Peyer's patch (tissue), 4 donors: ENCODE measurements at places on chromosomes 3 and 15.

DNA sequence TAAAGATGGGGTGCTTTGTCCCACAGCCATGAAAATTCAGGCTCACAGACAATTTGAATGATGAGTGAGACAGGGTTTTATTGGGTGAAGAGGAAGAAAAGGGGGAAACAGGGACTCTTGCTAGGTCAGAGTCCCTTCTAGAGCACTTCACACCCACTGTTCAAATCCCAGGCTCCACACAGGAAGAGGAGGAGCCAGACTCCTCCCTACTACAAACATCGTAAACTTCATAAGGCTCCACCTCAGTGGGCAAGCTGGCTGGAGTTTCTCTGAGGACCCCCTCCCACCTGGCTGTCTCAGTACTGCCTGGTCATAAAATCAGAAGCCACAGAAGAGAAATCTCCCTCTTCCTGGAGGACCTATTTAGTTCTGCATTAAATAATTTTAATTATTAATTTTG lies 80.3 kb upstream of the KCNMB2 start:
- no peak for DNase-seq

- no peak for DNase-seq
These were observed 75.2 kb downstream of the CHSY1 start for GRCh38 chr15:101176625-101177024.

GRCh38 chr3:123008840-123009239 lies 18.7 kb downstream of the SEMA5B start:
- no peak for DNase-seq

DNA sequence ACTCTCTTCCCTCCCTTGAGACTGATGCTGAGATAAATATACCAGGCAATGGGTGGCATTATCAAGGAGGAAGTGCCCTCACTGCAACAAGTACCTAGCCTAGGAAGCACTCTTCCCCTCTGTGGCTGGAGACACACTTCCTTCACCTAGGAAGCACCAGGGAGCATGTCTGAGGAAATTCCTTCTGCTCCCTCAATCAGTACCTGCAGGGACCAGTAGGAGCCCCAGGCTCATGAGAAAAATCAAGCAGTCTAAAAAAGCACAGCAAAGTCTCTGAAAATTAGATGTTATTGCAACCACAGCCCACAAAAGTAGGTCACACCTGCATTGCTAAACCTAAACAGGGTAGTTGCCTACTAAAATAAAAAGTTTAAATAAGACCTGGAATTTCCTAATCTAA lies 78.2 kb upstream of the TRPM1 start:
- DNase-seq = no peak

- DNase-seq = no peak
These were observed 4.2 kb upstream of the OGG1 start for GRCh38 chr3:9745521-9745920.

GRCh38 chr15:85614059-85614458 lies 180.7 kb downstream of the KLHL25 start:
- no peak for DNase-seq

DNA sequence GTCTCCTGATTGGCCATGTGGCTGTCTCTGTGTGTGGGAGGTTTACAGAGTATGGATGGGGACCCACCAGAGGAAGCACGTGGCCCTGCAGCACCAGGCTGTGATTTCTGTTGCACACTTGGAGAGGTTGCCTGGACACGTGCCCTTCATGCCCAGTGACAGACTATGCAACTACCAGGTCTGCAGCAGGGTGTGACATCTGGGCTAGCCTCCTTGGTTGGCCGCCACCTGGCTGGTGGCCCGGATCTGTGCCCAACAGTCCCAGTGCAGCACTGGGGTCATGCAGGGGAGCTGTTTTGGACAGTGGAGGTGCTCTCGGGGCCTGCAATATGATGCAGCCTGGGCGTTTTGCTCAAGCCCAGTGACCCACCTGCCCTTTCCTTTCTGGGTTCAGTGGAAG lies 212.5 kb downstream of the UBE3A start:
- DNase-seq = no peak

GRCh38 chr3:77468626-77469020 lies 428.7 kb downstream of the ROBO2 start:
- no peak for DNase-seq
